ENCODE measurements at places on chromosomes 13 and 19.

- peak; percentile 58 for DNase-seq
Observed at GRCh38 chr13:51125495-51126226, 14.6 kb upstream of the C13orf42 start.

DNA sequence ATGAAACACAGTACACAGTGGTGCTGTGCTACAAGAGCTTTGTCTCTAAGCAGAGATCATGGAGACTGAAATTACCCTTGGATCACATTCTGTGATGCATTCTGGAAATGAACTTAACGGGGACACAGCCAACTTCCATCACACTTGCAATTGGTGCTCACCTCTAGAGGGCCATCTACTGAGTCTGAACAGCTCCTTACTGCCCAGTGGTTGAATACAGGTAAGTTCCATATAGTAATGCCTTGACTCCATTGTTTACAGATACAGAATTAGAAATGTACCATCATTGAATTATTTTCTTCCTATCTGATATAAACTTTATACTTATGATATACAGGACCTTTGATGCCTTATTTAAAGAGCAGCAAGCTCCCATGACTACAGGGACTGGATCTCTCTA, 686.4 kb downstream of the PCDH9 start:
- no peak for DNase-seq

DNA sequence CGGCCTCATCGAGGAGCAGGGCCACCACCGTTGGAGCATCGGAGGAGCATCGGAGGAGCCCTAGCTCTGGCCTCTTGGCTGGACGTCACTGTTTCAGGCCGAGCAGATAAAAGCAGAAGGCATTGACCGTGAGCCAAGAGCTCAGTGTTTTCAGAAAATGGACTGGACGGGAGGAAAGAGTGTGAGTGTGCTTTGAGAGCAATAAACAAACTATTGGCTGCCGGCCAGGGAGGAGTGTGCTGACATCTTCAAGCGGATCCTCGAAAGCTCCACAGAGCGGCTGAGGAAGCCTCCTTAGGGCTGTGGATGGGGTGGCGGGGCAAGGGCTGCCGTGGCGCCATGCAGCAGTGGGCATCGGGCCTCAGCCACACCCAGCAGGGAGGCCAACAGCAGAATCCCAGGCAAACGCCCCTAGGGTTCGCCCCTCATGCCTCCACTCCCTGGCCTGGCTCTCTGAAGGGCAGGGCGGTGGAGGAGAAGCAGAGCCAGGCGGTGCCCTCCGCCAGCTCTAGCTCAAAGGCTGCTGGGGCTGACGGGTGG, 41.8 kb downstream of the IRS2 start:
- DNase-seq, result no peak

- no peak for DNase-seq
Observed at GRCh38 chr13:93326234-93326811, 99.7 kb downstream of the GPC6 start.

DNA sequence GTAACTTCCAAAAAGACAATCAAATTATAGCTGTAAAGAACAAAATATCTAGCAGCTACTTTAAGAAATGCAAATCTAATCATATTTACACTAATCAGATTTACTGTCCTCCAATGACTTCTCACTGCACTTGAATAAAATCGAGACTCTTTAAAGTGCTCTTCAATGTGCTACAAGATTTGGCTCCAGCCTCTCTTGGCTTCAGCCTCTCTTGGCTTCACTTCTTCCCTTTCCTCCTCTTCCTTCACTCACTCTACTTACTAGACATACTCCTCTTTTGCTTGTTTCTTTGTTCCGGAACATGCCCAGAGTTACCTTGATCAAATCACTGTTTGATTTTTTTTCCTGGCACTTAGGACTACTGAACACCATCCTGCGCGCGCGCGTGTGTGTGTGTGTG, 495.4 kb downstream of the LMO7 start:
- DNase-seq, result no peak

DNA sequence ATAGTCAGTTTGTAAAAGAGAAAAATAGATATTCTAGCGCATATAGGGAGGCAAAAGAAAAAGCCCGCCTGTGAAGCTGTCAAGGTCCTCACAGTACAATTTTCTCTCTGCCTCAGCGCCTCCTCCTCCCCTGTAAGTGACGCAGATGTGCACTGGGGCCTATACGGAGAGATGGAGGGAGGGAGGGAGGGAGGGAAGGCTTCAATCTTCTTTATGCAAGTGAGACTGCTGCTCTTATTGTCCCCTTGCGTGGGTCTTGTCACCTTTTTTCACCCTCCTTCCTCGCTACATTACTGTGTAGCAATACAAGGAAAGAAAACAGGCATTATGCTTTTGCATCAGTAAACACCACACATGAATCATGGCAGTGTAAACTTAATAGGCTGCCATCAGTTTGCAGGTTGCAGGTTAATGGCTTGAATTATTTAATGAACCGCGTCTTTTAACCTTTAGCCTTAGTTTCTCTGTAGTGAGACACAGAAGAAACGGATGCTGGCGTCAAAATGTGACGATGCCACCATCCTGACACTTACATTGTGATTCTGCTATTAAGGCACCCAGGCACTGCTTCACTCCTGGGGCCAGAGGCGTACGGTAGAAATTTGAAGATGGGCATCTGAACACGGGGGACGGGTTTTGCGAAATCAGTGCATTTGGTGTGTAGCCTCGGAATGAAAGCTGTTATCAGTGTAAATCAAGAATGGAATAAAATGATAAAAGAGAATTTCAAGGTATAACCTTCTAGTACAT, at the start of gene KLHL1:
TSS of gene KLHL1 (minus strand) at position 97 of the 750 bp plus-strand sequence. CDS start 753 bp downstream, outside the sequence.
- no peak for DNase-seq

DNA sequence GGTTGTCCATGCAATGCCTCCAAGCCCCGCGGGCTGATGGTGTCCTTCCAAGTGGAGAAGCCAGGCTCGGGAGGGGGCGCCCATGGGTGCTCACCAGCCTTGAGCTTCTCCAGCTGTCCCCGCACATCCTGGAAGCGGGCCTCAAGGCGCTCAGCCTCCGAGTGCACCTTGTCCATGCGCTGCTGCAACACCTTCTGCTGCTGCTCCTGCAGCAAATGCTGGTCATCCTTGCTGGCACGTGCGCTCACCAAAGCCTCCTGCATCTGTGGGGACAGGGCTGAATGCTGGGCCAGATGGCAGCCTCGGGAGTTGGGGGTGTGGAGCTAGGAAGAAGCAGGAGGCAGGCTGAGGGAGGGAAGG, 22.8 kb upstream of the EMP3 start:
- DNase-seq, result no peak

- no peak for DNase-seq
Observed at GRCh38 chr19:16363852-16364230, 39.2 kb downstream of the KLF2 start.

GRCh38 chr19:16573925-16574324, 1.7 kb upstream of the SLC35E1 start:
- DNase-seq, result no peak

GRCh38 chr13:48093588-48093987, 1.3 kb downstream of the MED4 start:
- DNase-seq, result no peak

- no peak for DNase-seq
Observed at GRCh38 chr19:18852648-18853047, 20.9 kb downstream of the UPF1 start.

GRCh38 chr19:52343548-52343947, 7.5 kb downstream of the ZNF610 start:
- DNase-seq, result peak; percentile 63

GRCh38 chr13:113802090-113802531, 43.1 kb downstream of the TMEM255B start:
- DNase-seq, result peak; percentile 22

DNA sequence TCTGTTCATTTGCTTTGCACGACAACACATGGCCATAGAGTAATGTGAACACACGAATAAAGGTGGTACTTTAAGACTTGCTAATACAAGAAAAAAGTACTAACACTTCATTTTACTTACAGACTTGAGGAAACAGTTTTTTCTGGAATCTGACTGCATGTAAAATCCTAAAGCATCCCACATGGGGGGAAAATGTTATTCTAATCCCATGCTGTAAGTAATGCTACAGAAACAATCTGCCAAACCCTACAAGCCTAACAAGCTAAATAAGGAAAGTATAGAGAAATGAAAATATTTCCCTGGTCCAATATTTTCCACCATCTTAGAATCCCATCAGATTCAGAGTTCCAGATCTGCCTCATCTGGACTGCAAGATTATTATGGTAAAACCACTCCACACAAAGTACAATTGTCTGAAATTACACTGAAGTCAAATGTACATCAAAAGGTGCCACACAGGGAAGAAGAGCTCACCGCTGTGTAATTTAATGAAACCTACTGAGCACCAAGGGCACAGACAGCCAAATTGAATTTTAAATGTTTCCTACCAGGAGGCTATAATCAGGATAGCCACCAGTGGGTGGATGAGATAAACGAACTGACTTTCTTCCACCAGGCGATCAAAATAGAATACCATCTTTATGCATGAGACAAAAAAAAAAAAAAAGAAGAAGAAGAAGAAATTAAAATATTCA, 22.0 kb downstream of the LHFPL6 start:
- no peak for DNase-seq

GRCh38 chr13:46132109-46132508, 27.3 kb upstream of the CPB2 start:
- DNase-seq, result no peak

- DNase-seq, result no peak
Observed at GRCh38 chr19:45515807-45516401, 8.6 kb downstream of the VASP start.

GRCh38 chr13:112750570-112750969, 60.7 kb downstream of the ATP11A start:
- no peak for DNase-seq

DNA sequence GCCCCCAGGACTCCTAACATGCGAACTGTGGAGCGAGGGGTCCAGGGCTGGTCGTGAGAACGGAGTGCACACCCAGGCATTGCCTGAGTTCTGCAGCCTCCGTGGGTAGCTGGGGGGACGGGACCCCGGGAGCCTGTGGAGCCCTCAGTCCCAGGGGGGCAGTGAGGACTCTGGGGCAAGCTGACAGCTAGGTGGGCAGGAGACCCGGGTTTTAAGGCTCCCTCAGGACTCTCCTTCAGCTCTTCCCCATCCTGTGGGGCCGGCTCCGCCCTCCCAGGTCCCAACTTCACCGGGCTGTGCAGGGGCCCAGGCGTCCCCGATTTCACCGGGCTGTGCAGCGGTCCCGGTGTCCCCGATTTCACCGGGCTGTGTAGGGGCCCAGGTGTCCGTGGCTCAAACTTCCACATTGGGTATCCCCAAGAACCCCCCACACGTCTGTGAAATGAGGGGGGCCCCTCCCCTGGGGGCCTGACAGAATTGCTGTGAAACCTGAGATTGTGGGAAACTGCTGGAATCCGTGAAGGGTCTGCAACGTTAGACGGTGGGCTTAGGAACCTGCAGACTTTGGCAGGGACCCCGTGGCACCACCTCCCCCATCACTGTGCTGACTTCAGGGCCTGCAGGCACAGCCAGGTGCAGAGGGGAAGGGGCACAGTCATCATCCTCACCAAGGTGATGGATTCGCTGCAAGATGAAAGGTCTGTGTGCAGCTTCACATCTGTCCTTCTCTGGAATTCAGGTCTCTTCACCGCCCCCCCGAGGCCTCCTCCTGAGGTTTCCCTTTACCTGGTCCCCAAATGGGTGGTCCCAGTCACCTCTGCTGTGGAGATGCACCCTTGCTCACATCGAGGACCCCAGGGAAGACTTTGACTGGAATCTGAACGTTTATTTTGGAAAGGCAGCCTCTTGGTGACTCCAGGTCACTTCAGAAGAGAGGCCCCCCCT, 73.2 kb upstream of the MCF2L start:
- no peak for DNase-seq

GRCh38 chr13:91400671-91401070, 2.2 kb downstream of the GPC5 start:
- no peak for DNase-seq

DNA sequence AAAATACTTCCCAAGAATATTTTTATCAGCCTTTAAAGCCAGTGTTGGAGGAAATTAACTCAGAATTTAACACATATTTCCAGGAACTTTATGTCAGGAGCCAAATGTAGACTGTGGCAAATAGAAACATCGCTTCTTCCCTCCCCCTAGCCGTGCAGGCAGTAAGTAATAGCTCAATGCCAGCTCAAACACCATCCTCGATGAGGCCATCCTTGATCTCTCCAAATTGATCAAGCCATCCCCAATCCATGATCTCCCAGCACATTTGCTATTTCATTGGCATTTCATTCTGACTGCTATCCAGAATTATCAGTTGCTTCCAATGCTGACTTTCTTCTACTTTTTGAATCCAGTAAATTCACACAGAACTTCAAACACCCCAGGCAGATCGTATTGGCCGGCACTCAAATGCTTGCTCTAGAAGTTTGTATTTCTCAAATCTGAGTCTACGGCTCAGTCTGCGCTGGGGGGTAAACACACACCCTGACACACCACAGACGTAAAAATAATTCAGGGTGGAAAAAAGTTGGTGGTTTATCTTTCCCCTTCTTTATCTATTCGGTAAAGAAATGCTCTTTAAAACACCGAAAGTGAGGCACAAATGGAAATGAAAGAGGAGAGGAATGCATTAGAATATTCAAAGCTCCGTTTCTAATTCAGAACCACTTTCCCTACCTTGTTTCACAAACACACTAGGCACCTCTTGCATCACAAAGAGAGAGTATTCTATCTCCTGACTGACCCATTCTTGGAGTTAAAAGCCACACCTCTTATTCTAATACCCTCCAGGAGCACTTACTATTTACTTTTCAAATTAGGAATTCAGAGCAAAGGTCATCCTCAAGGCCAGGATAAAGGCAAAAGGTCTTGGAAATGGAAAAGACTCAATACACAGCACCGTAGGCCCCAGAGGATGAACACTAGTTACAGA, 991 bp downstream of the OBI1 start:
- peak; percentile 51 for DNase-seq

- peak; percentile 55 for DNase-seq
Observed at GRCh38 chr19:44570984-44571684, 41.7 kb upstream of the CEACAM20 start.

GRCh38 chr13:99528547-99528946, 27.3 kb downstream of the TM9SF2 start:
- DNase-seq, result no peak

DNA sequence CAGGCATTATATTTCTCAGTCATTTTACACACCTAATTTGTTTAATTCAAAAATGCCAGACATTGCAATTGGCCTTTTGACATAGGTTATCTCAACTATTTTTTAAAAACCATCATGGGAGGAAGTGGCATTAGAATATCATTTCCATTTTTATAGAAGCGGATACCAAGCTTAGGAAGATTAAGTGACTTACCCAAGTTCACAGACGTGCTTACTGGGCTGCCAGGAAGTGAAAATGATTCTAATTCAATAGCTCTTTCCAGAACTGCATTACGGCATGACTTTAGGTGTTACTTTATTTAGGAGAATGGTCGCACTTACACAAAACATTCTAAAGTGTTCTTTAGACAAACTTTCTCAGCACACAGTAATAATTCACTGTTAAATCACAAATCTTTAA, 231.9 kb downstream of the KLF12 start:
- no peak for DNase-seq

- DNase-seq, result peak; percentile 36
Observed at GRCh38 chr19:35592226-35592625, 6.3 kb downstream of the PMIS2 start.

GRCh38 chr19:10431943-10432735, 11.8 kb downstream of the PDE4A start:
- no peak for DNase-seq

Measured in NT2/D1 (cell line).